Natural killer cell treated with Interleukin-12 subunit alpha and Interleukin-12 subunit beta and Interleukin-15 and Interleukin-18, amount 100 ng/mL, for 72 hours (primary cell): ENCODE measurements at places on chromosomes 7 and 10. TPM values are rescaled to one million over a fixed set of nuclear protein-coding genes. Genes with fewer than 3 reads are reported as not detected.

The HOXA1 gene
- total RNA-seq, result 0.78 TPM

The HIP1 gene
- total RNA-seq, result 13.5 TPM

DNA sequence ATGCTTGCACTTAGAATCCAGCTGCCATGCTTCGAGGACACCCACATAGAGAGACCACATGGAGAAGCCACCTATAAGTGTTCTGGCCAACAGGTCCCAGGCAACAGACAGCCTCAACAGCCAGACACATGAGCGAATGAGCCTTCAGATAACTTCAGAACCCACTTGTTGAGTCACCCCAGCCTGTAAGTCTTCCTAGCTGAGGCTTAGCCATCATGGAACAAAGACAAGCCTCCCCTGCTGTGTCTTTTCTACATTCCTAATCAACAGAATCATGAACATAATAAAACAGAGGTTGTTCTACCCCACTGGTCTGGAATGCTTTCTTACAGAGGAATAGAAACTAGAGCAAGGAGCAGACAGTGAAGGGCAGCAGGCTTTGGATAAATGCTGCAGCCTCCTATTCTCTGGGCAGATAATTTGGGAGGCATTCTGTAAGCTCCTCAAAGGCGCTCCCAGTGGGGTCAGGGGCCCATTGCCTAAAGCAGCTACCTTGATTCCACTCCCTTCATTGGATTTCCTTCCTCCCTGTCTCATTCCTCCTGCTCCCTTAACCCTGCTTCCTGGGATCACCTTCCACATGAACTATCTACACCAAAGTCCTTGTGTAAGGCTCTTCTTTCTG lies 4.6 kb downstream of the TLL2 start:
- H3K4me1 ChIP-seq, result peaks cover 12% of the 10 kb centered on the region
- no peak for DNase-seq
- H3K27me3 ChIP-seq, result peaks cover 7% of the 10 kb centered on the region
- H3K36me3 ChIP-seq, result no peaks in the 10 kb centered on the region

- H3K27me3 ChIP-seq, result peaks cover 12% of the 10 kb centered on the region
- no peak overlapping the region for H3K27ac ChIP-seq
- no peak overlapping the region for H3K4me3 ChIP-seq
- DNase-seq, result no peak
- H3K4me1 ChIP-seq, result no peaks in the 10 kb centered on the region
These were observed 273.1 kb downstream of the PHTF2 start for GRCh38 chr7:78071491-78072200.

DNA sequence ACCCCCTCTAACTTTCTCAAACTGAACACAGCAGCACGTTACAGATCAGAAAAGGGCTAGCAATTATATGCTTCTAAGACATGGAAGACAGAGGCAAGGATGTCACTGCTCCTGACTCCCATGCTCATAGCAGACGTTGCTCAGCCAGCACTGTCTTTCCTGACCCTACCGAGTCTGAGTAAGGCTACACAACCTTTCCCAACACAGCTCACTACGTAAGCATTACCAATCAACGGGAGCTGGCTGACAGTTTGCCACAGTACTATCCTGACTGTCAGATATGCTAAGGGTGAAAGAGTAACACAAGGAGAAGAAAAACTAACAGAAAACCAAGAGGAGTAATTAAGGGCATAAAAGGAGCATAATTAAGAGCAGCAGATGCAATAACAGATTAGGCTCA lies 171.2 kb downstream of the CHCHD3 start:
- H3K36me3 ChIP-seq, result peaks cover 9% of the 10 kb centered on the region
- no peaks in the 10 kb centered on the region for H3K27me3 ChIP-seq
- DNase-seq, result no peak
- no peak overlapping the region for H3K27ac ChIP-seq
- no peak overlapping the region for H3K4me3 ChIP-seq
- peaks cover 18% of the 10 kb centered on the region for H3K4me1 ChIP-seq

- DNase-seq, result no peak
- no peak overlapping the region for H3K4me3 ChIP-seq
- no peaks in the 10 kb centered on the region for H3K27me3 ChIP-seq
- H3K4me1 ChIP-seq, result no peaks in the 10 kb centered on the region
These were observed 53.9 kb downstream of the AP3M1 start for GRCh38 chr10:74096777-74097176.
